ENCODE measurements at places on chromosomes 16 and 17.

DNA sequence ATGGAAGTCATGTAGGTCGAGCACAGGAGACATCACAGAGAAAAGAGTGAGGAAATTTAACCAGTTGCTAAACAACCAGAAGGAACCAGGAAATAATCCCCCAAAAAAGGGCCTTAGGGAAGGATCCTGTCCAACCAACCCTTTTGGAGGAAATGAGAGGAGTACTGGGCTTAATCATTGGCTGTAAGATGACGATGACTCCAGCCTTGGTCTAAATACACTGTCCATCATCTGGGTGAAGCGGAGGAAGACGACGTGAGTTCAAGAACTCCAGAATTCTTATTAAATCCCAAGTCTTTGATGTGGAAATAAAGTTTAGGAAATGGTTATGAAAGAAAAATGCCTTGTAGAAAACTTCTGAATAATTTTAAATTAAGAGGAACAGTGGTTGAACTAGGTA lies 11.5 kb upstream of the ALOX15 start:
- no peak for DNase-seq

DNA sequence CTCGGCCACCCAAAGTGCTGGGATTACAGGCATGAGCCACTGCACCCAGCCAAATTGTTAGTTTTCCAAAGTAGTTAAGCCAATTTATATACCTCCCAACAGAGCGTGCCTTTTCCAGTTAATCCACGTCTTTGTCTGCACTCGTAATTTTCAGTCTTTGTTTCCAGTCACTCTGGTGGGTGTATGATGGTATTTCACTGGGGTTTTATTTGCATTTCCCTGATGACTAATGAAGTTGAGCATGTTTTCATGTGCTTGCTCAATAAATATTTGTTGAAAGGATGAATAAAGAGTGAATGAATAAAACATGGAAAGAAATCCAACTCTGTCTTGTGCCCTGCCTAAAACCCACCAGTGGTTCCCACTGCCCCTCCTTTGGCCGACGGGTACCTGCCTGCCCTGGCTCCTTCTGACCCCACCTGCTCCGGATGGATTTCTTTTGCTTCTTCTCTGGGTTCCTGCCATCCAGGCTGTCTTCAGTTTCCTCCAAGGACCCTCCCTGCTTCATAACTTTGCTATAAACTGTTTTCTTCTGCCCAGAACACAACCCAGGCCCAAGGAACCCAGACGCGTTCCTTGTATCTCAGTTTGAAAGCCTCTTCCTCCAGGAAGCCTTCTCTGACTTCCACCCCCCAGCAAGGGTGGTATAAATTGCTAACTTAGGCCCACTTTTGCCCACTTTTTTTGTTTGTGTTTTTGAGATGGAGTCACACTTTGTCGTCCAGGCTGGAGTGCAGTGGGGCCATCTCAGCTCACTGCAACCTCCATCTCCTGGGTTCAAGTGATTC lies 3.0 kb upstream of the ABCC1 start:
- no peak for DNase-seq

DNA sequence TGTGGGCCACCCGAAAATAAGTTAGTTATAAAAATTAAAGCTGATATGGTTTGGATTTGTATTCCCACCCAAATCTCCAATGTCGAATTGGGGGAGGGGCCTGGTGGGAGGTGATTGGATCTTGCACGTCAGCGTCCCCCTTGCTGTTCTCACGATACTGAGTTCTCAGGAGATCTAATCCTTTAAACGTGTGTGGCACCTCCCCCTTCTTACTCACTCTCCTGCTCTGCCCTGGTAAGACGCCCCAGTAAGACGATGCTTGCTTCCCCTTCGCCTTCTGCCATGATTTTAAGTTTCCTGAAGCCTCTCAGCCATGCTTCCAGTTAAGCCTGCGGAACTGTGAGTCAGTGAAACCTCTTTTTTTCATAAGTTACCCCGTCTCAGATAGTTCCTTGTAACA lies 35.4 kb downstream of the SYCE1L start:
- no peak for DNase-seq

DNA sequence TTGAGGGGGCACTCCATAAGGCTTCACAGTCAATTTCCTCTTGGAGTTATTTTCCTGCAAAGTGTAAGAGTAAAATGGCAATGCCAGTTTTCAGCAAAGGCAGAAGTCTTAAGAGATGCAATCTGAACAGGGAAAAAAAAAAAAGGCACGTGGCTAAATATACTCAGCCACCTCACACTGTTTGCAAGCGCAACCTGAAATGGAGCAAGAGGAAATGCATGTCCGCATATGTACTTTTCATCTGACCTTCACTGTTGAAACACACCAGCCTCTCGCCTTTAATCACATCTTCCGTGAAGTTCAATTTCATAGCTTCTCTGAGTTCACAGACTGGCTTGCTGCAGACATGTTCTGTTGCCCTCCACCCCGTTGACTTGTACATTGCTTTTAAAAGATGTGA lies 101.4 kb downstream of the KATNIP start:
- no peak for DNase-seq

DNA sequence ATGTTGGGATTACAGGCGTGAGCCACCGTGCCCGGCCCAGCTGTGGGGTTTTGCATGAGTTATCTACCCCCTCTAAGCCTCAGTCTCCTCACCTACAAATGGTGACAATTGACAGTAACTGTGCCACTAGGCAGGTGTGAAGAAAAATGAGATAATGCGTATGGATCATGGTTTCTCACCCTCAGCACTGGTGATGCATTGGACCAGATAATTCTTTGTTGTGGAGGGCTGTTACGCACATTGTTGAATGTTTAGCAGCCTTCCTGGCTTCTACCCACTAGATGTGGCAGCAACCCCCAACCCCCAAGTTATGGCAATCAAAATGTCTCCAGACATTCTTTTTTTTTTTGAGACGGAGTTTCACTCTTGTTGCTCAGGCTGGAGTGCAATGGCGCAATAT lies 9.0 kb upstream of the HAPSTR1 start:
- no peak for DNase-seq

DNA sequence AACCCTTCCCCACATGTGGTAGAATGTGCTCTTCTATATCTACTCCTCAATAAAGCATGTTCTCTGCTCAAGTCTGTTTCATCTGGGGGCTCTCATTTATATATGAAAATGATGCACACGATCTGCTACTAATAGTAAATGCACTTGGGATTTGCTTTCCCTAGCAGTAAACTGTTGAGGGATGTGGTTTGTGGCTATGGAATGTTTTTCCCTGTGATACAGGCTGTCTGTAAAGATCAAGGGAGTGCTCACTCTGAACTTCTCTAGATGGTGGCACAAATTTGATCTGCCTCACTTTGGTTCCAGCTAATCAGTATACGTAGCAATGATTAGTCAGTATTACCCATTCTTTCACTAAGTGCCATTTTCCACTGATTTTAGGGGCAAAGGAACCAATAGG lies 18.8 kb downstream of the TAC4 start:
- DNase-seq: no peak

- DNase-seq: no peak
Measured at GRCh38 chr17:633641-634101, 81.0 kb downstream of the VPS53 start.

GRCh38 chr17:61294286-61294685 lies 105.4 kb upstream of the TBX2 start:
- no peak for DNase-seq

DNA sequence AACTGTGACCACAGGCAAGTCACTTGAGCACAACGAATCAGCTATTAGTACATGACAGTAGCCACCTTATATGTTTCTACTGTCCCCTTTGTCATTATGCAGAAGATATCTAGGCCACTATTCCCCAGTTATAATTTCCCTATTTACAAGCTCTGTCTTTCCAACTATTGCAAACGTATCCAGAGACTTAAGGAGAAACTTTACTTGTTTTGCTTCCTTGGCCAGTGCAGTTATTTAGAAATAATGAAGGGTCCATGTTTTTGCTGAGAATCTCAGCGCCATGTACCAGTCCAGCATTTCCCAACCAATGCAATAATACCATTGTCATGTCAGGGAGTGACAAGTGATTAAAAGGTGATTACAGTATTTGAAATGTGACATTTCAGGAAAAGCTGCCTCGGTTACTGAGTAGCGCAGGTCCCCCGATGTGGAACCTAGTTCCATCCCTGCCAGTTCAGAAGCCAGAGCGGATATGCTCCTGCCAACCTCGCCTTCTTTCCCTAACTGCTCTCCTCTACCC lies 743 bp downstream of the ZNF624 start:
- no peak for DNase-seq

Measured in stimulated activated CD4-positive, alpha-beta T cell treated with anti-CD3 and anti-CD28 coated beads, Interleukin-4, amount 100 ng/mL, for 4 hours (primary cell).